ENCODE measurements at places on chromosomes 16 and 17.

- no peak for DNase-seq
These were observed 43.5 kb upstream of the KLHDC4 start for GRCh38 chr16:87809150-87809902.

DNA sequence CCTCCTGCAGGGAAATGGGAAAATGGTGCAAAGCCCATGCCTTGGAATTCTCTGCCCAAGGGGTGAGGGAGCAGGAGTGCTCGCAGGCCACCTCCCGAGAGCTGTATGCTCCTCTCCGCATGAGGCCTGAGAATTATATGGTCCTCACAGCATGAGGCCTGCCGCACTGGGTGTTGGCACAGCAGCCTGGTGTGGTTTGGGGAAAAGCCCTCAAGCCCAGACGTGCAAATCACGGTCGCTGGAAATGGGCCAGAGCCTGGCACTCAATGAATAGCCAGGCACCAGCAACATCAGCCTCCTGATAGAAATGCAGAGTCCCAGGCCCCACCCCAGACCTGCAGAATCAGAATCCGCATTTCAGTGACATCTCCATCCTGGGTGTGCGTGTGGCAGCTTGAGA lies 156.4 kb upstream of the FOXF1 start:
- DNase-seq = no peak

DNA sequence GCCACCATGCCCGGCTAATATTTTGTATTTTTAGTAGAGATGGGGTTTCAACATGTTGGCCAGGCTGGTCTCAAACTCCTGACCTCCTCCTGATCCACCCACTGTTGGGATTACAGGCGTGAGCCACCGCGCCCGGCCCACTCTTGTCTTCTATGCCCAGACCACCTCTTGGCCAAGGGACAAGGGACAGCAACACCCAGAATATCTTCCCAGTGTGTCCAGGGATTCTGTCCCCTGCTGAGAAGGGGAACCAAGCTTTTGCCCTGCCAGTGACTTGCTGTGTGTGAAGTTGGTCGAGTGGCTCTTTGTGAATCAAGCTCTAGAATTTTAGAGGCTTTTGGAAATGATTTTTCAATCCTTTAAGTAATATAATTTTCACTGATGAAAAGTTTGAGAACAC lies 1.7 kb upstream of the MPO start:
- DNase-seq = no peak

DNA sequence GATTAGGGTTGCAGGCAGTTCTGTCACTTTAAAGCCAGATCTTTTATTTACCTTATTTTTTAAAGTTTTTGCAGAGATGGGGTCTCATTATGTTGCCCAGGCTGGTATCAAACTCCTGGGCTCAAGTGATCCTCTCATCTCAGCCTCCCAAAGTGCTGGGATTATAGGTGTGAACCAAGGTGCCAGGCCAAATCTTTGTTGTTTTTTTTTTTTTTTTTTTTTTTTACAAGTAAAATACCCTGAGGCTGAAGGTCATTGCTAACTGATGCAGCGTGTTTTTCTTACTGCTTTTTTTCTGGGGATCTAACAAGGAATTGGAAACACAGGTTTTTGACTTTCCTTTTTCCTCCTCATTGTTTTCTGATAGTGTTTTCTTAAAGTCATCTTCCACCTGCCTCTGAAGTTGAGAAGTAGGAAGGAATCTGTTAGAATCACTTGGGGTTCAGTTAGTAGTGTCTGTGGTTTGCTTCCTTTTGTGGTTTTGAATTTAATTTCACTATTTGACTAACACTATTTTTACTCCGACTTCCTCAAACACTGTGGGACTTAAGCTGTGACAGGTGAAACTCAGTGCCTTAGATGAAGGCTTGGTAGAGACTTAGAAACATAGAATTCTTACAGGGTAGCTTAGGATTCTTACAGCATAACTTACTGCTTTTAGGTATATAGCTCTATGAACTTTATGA lies 22.2 kb downstream of the CLTC start:
- DNase-seq = no peak

DNA sequence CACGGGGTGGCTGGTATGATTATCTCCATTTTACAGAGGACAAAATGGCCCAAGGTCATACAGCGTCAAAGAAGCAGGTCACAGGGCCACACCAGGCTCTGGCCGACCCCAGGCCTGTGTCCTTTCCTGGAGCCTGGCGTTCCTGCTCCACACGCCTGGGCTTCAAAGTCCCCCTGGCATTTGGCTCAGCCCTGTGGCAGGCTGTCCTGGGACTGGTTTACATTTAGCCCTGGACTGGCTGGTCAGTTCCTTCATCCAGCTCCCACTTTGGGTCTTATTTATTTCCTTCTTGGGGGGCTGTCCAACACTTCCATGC lies 15.3 kb downstream of the TBX2 start:
- no peak for DNase-seq

DNA sequence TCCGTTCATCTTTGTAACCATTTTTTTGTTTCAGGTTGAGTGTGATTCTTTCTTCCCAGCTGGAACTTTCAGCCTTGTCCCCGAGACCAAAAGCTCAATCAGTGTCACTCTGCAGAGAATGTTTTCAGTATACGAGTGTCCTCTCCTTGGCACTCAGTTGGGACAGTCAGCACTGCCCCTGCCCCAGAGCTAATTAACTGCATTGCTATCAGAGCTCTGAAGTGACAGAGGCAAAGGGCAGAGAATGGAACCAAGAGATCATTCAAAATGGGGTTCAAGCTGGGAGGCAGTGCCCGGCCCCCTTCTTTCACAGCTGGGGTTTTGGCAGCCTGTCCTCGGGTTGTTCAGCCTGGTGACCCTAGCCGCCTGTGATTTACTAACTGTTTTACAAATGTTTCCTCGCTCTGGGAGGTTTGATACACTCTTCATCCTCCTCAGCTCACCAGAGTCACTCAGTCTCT lies 195.9 kb upstream of the TBX2 start:
- no peak for DNase-seq

DNA sequence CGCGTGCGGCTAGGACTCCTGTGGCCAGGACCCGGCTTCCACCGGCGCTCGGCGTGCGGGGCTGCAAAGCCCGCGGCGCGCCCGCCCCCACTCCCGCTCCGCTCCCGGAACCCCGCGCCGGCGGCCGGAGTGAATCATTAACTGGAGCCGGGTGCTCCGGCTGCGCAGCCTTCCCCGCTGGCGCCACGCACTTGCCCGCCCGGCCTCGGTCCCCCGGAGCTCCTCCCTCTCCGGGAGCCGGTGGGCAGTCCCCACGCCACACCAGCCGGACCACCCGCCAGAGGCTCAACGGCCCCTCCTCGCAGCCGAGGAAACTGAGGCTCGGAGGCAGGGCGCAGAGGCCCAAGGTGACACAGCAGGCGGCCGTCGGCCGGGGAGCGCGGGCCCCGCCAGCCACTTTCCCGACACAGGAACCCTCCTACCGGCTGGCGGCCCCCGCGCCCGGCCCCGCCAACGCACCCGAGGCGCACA lies 580 bp downstream of the BCAR1 start:
- DNase-seq = no peak

DNA sequence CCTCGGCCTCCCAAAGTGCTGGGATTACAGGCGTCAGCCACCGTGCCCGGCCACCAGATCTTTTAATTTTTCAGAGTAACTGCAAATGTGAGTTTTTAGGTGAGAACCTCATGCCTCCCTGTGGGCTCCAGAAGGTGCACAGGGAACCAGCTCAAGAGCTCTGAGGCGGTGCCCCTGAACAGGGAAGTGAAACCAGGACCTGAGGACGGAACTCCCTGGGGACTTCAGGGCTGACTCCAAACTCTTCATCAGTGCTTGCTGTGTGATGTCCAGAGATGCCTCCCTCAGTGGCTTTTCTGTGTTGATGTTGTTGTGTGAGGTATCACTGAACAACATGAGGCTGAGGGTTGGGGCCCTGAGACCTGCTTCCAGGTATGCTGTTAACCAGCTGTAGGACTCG lies 23.8 kb downstream of the SLC12A3 start:
- DNase-seq = no peak

- peak; percentile 95 for DNase-seq
These were observed at the start of gene ELOB for GRCh38 chr16:2777231-2777902. ELOB (minus strand) TSS chr16:2777280; CDS start chr16:2777239, 41 bp downstream.

- no peak for DNase-seq
These were observed 5.2 kb downstream of the RAB40B start for GRCh38 chr17:82693168-82693867.
